ENCODE measurements at places on chromosomes 2 and 18. TPM values are rescaled to one million over a fixed set of nuclear protein-coding genes. Genes with fewer than 3 reads are reported as not detected.
A peak's percentile ranks its signal among the peaks of the same experiment; 100 is the strongest.

DNA sequence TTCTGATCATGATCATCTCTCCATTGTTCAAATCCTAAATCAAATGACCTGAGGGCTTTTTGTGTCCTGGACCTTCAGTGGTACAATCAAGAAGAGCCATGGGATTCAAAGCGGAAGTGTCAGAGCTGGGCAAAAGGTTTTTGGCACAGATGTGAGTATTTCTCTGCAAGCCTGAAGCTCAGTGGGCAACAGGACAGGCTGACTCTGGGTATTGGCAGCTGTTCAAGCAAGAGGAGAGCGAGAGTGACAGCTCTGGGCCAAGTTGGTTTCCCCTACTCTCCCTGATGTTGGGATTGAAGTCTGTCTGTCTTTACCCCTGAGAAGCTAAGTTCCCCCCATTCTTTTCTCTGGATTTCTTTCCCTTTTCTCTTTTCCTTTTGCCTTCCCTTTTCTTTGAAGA lies 33.3 kb downstream of the DSEL start:
- no peak for DNase-seq
- no peaks in the 10 kb centered on the region for H3K27me3 ChIP-seq
- H3K4me1 ChIP-seq, result no peaks in the 10 kb centered on the region
- H3K4me3 ChIP-seq, result no peak overlapping the region
- no peak overlapping the region for H3K27ac ChIP-seq
- no peaks in the 10 kb centered on the region for H3K36me3 ChIP-seq

Gene DYNC2LI1
- total RNA-seq, result 60.4 TPM

Gene LRRC30
- not detected for total RNA-seq

Gene SPEG
- total RNA-seq, result 23.0 TPM

GRCh38 chr2:14634182-14634488 lies 1.6 kb downstream of the LRATD1 start:
- peak overlapping the region; percentile 82 for H3K27ac ChIP-seq
- H3K4me3 ChIP-seq, result peak overlapping the region; percentile 74
- H3K36me3 ChIP-seq, result no peaks in the 10 kb centered on the region
- H3K4me1 ChIP-seq, result peaks cover 4% of the 10 kb centered on the region

Gene TXNDC2
- total RNA-seq, result 30.5 TPM

Gene TLX2
- 1.3 TPM for total RNA-seq

Gene CHRNG
- not detected for total RNA-seq

Gene BUB1
- 72.9 TPM for total RNA-seq

DNA sequence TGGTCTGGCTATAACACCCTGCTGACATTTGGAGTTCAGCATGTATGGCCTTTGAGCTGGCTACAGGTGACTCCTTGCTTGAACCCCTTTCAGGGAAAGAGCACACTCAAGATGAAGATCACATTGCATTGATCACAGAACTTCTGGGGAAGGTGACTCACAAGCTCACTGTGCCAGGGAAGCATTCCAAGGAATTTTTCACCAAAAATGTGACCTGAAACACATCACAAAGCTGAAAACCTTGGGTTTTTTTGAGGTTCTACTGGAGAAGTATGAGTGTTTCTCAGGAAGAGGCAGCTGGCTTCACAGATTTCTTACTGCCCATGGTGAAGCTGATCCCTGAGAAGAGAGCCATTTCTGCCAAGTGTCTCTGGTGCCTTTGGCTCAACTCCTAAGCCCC lies 879.0 kb downstream of the CBLN2 start:
- no peak for DNase-seq
- H3K4me1 ChIP-seq, result no peaks in the 10 kb centered on the region
- H3K4me3 ChIP-seq, result no peak overlapping the region
- H3K27ac ChIP-seq, result no peak overlapping the region
- H3K36me3 ChIP-seq, result no peaks in the 10 kb centered on the region

DNA sequence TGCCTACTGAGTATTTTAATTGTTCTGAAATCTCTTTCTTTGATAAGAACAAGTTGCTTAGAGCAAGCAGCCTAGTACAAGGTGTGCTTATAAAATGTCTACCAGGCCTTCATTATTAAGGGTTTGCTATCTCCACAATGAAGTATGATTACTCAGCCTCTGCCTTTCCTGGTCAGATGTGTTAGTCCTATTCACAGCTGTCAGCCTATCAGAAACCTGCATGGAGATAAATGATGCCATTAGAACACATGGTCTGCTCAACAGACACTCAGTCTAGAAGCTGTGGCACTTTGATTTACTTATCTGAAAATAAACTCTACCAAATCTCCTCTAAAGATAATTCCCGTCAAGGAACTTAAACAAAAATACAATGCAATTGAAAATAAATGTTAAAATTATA lies 448.7 kb downstream of the ERBB4 start:
- no peaks in the 10 kb centered on the region for H3K4me1 ChIP-seq
- no peak for DNase-seq
- H3K27ac ChIP-seq, result no peak overlapping the region
- no peaks in the 10 kb centered on the region for H3K36me3 ChIP-seq
- no peak overlapping the region for H3K4me3 ChIP-seq

DNA sequence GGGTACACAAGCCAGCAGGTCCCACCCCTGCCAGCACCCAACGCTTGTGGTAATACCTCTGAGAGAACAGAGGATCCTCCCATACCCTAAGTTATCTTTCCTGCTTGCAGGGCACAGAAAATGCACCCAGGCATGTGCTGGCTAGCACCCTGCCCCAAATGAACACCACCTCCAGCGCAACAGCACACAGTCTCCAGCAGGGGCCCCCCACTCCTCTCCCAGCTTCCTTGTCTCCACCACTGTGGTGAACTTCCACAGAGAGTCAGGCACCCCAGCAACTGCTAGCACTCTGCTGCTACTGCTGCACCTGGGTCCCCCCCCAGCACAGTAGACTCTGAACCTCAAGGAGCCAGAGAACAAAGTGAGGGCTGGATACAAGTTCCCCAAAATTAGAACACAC lies 216.8 kb upstream of the CNTNAP5 start:
- H3K4me3 ChIP-seq, result no peak overlapping the region
- H3K4me1 ChIP-seq, result no peaks in the 10 kb centered on the region
- no peak overlapping the region for H3K27ac ChIP-seq

DNA sequence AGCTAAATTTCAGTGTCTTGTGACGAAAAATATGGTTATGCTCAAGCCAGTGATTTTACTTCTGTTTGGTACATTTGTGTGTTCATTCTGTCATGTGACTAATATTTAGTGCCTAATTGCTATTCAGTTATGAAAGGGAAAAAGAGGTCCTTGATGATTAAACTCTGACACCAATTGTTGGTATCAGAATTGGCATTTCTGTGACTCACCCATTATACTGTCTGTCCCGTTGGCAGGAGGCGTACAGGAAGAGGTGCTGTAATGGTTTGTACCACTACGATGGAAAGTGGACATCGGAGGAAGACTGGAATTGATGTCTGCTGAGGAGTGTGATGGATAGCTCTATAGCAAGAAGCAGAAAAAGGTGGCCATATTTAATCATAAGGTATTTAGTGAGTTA lies 310.4 kb upstream of the CCDC68 start:
- H3K27me3 ChIP-seq, result no peaks in the 10 kb centered on the region
- H3K4me1 ChIP-seq, result peaks cover 6% of the 10 kb centered on the region
- no peak for DNase-seq
- H3K27ac ChIP-seq, result no peak overlapping the region

DNA sequence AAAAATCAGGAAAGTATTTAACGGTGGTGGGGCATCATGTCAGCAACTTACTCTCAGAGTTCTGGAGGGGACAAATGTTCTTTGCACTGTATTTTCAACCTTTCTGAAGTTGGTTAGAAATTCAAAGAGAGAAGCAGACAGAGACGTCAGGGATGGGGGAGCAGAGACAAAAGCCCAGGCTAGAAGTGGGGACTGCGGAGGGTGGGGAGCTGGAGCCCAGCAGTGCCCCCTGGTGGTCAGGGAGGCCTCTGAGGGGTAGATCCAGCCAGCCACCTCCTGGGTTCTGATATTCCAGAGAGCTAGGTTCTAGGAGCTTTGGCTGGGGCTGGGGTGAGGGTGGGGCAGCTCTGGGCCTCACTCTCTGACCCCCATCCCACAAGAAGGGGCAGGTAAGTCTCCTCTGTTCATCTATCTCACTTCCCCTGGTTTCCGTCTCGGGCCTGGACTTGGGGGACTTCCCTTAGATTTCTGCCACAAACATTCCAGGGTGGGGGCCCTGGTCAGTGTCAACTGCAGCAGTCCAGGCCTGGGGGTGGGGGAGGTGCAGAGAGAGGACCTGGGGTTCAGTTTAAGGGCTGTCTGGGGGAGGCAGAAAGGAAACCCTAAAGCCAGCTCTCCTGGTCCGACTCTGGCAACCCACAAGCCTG lies 8.9 kb downstream of the TNS1 start:
- peak; percentile 77 for DNase-seq
- no peaks in the 10 kb centered on the region for H3K36me3 ChIP-seq
- H3K4me1 ChIP-seq, result peaks cover 36% of the 10 kb centered on the region
- no peak overlapping the region for H3K4me3 ChIP-seq
- H3K27me3 ChIP-seq, result no peaks in the 10 kb centered on the region

DNA sequence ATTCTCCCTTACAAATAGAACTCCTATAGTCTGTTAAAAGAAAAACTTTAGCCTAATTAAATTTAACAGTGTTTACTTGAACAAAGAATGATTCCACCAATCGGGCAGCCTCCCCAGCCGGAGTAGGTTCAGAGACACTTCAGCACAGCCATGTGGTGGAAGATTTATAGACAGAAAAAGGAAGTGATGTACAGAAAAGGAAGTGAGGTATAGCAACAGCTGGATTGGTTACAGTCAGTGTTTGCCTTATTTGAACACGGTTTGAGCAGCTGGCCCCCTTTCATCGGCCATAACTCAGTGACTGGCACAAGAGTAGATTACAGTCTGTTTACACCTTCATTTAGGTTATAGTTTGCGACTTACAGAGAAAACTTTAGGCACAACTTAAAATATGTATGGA lies 2.1 kb upstream of the SKA1 start:
- no peak overlapping the region for H3K4me3 ChIP-seq
- no peak for DNase-seq
- H3K27me3 ChIP-seq, result no peaks in the 10 kb centered on the region
- H3K4me1 ChIP-seq, result peaks cover 11% of the 10 kb centered on the region
- no peaks in the 10 kb centered on the region for H3K36me3 ChIP-seq

DNA sequence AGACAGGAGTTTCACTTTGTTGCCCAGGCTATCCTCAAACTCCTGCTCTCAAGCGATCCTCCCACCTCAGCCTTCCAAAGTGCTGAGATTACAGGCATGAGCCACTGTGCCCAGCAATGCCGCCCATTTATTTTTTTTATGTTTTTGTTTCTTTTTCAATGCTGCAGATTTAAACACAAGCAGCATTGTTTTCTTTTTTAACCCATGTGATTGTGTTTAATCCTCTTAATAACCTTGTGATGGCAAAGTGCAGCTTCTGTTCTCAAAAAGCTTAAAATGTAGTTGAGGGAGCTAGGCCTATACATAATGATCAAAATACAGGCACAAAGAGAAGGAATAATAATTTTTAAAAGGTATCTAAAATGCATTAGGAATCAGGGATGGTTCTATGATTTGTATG lies 11.5 kb downstream of the MSGN1 start:
- no peaks in the 10 kb centered on the region for H3K27me3 ChIP-seq
- H3K4me3 ChIP-seq, result no peak overlapping the region
- peaks cover 5% of the 10 kb centered on the region for H3K4me1 ChIP-seq
- H3K27ac ChIP-seq, result peak overlapping the region; percentile 15

GRCh38 chr18:36887114-36887513 lies 58.2 kb downstream of the KIAA1328 start:
- DNase-seq, result no peak
- no peak overlapping the region for H3K4me3 ChIP-seq
- no peak overlapping the region for H3K27ac ChIP-seq
- no peaks in the 10 kb centered on the region for H3K27me3 ChIP-seq
- H3K36me3 ChIP-seq, result no peaks in the 10 kb centered on the region
- H3K4me1 ChIP-seq, result no peaks in the 10 kb centered on the region

Gene CCBE1
- 2.6 TPM for total RNA-seq

DNA sequence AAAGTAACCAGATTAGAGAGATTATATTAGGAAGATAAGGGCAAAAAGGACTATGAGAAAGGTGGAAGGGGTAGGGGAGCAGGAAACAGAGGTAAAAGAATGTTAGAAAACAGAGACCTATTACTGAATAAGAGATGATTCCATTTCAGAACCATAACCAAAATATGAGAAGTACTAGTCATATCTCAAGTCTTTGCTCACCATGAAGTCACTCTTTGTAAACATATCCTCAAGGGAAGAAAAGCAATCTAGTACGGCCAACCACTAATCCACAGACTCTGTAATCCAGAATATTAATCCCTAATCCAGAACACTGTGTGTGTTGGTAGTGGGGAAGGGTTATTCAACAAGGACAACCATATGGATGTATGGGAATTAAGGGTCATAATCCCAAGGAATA lies 92.0 kb downstream of the CDCA7 start:
- DNase-seq, result no peak
- no peak overlapping the region for H3K27ac ChIP-seq
- H3K4me1 ChIP-seq, result no peaks in the 10 kb centered on the region
- H3K27me3 ChIP-seq, result no peaks in the 10 kb centered on the region
- H3K4me3 ChIP-seq, result no peak overlapping the region

DNA sequence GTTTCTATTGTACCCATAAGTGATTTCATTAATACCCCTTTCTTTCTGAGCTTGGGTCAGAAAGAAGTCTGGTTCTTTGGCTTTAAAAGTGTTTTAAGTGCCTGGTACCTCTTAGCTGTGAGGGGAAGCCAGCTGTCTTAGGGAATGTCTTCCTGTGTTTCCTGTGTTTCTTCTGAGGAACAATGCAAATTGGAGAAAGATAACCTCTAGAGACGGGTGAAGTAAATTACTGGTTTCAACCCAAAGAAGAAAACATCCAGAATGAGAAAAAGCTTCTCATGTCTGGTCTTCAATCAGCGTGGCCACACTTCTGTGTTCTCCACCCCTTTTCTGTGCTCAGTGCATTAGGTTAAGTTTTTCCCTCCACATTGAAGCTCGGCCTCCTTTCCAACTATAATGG lies 10.2 kb upstream of the CHN1 start:
- H3K4me3 ChIP-seq, result no peak overlapping the region
- no peak for DNase-seq
- H3K4me1 ChIP-seq, result no peaks in the 10 kb centered on the region
- H3K36me3 ChIP-seq, result no peaks in the 10 kb centered on the region

GRCh38 chr2:47234456-47234855 lies 79.3 kb upstream of the STPG4 start:
- peaks cover 21% of the 10 kb centered on the region for H3K4me1 ChIP-seq
- H3K27me3 ChIP-seq, result no peaks in the 10 kb centered on the region
- DNase-seq, result no peak
- H3K36me3 ChIP-seq, result no peaks in the 10 kb centered on the region
- H3K4me3 ChIP-seq, result no peak overlapping the region

Gene PPP4R1
- total RNA-seq, result 91.8 TPM

- DNase-seq, result no peak
- H3K27ac ChIP-seq, result no peak overlapping the region
- H3K4me3 ChIP-seq, result no peak overlapping the region
- H3K36me3 ChIP-seq, result no peaks in the 10 kb centered on the region
- H3K4me1 ChIP-seq, result no peaks in the 10 kb centered on the region
- no peaks in the 10 kb centered on the region for H3K27me3 ChIP-seq
These were observed 400.9 kb upstream of the SMIM21 start for GRCh38 chr18:75828379-75828778.

DNA sequence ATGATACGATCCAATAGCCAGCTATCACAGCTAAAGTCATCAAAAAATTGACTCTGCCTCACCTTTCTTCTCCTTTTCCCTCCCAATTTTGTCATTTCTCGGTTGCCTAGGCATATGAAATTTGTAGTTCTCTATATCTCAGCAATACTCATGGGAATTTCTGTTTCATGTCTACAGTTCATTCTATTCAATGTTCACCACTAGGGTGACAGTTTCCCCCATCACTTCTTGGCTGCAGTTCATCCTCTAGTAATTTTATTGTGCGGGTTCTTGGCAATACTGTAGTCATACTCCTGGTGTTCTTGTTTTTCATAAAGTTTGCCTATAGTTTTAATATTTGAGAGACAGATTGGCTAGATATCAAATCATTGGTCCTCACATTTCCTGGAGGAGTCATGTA lies 872.2 kb upstream of the ID2 start:
- H3K27me3 ChIP-seq, result no peaks in the 10 kb centered on the region
- no peak for DNase-seq
- no peak overlapping the region for H3K27ac ChIP-seq
- H3K36me3 ChIP-seq, result no peaks in the 10 kb centered on the region

All from testis (tissue), 5 donors.